Activated CD8-positive, alpha-beta T cell treated with anti-CD3 and anti-CD28 coated beads for 36 hours (primary cell): ENCODE measurements at places on chromosomes 3 and 15.

GRCh38 chr3:11140030-11140712 is 14.1 kb upstream of the HRH1 start:
- DNase-seq, result peak; percentile 66
- peaks cover 19% of the 10 kb centered on the region for H3K27me3 ChIP-seq
- H3K4me1 ChIP-seq, result peaks cover 12% of the 10 kb centered on the region
- no peak overlapping the region for H3K4me3 ChIP-seq

DNA sequence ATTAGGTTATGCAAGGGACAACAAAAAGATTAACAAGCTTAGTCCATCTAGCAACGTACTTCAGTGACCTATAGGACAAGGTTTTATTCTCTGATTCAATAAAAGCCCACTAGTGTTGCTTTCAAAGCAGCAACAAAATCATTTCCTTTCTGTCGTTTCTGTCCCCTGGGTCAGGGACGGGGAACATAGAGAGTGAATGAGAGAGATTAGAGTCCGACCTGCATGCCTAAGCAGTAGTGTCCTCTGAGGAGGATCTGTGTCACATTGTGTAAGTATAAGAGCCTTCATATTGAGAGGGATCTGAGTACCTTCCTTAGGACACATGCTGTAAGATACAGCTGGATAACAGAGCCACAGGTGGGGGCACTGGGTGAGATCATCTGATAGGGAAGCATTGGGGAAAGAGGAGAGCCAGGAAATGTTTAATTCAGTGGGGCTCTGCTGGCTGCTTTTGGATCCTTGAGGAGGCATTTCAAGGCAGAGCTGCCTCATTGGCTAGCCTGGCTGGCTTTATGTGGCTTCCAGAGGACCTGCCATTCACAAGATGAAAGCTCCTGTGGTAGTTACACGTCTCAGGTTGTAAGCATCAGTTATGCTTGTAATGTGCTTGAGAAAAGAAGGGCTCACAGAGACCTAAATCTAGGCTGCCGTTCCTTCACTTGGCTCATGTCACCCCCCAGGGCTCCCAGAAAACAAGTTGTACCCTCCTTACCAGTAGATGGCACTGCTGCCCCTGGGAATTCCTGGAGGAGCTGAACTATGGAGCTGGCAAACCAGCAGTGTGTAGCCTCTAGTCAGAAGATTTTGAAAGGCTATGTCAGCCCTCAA is 2.7 kb downstream of the TMEM108 start:
- H3K4me3 ChIP-seq, result no peak overlapping the region
- DNase-seq, result peak; percentile 54
- no peaks in the 10 kb centered on the region for H3K4me1 ChIP-seq
- H3K27me3 ChIP-seq, result peaks cover 39% of the 10 kb centered on the region

DNA sequence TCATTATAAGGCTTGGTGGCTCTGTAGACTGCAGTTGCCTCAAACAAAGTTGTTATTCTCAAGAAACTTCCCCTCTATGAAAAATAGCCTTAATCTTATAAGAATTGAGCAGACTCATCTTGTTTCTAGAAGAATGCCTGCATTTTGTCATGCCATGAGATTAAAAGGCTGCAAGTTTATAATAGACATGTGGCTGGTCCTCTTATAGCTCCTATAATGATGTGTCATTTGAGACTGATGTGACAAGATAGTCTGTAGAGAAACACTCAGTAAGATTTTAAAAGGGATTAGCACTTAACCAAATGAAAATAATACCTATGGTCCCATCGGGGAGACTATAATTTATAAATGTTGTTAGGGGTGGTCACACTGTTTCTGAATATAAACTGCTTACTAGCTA is 312.5 kb downstream of the OXSM start:
- no peaks in the 10 kb centered on the region for H3K36me3 ChIP-seq
- no peak for DNase-seq
- H3K27ac ChIP-seq, result no peak overlapping the region
- H3K4me3 ChIP-seq, result no peak overlapping the region
- H3K4me1 ChIP-seq, result no peaks in the 10 kb centered on the region
- H3K27me3 ChIP-seq, result no peaks in the 10 kb centered on the region

GRCh38 chr15:42691308-42691707 is 45.6 kb downstream of the CDAN1 start:
- H3K4me3 ChIP-seq, result no peak overlapping the region
- H3K36me3 ChIP-seq, result no peaks in the 10 kb centered on the region
- peaks cover 13% of the 10 kb centered on the region for H3K4me1 ChIP-seq
- peak overlapping the region; percentile 27 for H3K27ac ChIP-seq

DNA sequence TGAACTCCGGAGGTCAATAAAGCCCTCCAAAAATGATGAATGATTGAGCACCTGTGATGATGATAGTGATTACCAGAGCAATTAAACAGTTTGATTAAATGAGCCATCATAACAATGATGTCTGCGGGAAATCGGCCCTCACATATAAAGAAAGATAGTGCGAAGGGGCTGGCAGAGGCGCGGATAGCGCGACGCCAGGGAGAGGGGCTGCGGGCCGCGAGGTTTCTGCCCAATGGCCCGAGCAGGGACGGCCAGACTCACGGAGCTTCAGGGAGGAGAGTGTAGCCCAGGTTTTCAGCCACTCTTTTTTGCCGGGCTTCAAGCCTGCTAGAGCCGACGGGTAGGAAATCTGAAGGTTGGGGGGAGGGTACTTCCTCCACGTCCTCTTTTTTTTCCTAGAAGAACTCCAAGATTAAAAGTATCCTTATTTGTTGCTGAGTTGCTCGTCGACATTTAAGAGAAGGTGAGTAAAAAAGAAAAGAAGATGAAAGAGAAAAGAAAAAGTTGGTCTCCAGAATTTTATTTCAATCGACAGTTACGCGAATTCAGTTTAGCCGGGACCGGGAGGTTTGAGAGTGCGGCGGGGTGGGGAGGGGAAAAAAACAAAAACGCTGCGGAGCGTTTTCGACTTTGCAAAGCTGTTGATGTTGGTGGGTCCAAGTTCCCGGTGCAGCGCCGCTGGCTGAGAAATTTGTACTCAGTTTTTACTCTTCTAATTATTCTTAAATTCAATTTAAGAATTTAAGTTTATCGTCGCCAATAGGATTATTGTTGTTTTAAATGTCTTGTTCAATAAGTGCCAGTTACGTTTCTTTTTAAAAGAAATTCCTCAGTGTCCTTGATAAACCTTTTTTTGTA is 2.2 kb upstream of the MEIS2 start:
- peak overlapping the region; percentile 46 for H3K27ac ChIP-seq
- H3K36me3 ChIP-seq, result peaks cover 13% of the 10 kb centered on the region
- no peak for DNase-seq
- peaks cover 77% of the 10 kb centered on the region for H3K27me3 ChIP-seq

- peaks cover 7% of the 10 kb centered on the region for H3K36me3 ChIP-seq
- H3K4me3 ChIP-seq, result no peak overlapping the region
- H3K4me1 ChIP-seq, result peaks cover 72% of the 10 kb centered on the region
- H3K27me3 ChIP-seq, result no peaks in the 10 kb centered on the region
- DNase-seq, result no peak
- peak overlapping the region; percentile 44 for H3K27ac ChIP-seq
Observed at GRCh38 chr15:38648121-38648843, 83.7 kb upstream of the RASGRP1 start.

DNA sequence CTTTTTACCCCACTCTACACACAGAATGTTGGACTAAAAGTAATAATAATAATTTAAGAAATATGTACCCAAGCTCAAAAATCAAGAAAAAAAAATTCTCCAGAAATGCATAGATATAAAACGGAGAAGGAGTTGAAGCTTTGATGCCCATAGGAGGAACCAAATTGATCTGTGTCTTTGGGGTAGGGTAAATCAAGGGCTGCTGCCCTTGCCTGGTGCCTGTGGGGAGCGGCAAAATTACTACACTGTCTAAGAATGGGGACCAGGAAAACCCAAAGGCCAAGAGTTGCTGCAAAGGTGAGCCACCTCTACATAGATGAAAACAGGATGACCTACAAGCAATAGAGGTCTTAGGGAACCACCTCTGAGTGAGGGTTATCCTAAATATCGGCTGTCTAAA is 56.0 kb upstream of the SPPL2A start:
- no peaks in the 10 kb centered on the region for H3K4me1 ChIP-seq
- peaks cover 8% of the 10 kb centered on the region for H3K27me3 ChIP-seq
- no peaks in the 10 kb centered on the region for H3K36me3 ChIP-seq
- H3K4me3 ChIP-seq, result no peak overlapping the region
- H3K27ac ChIP-seq, result no peak overlapping the region
